Activated CD8-positive, alpha-beta T cell treated with anti-CD3 and anti-CD28 coated beads for 36 hours (primary cell): ENCODE measurements at places on chromosomes 2 and 18. TPM values are rescaled to one million over a fixed set of nuclear protein-coding genes. Genes with fewer than 3 reads are reported as not detected.

RBM43 gene
- 3.4 TPM for total RNA-seq

PAX8 gene
- total RNA-seq = 0.63 TPM

TBR1 gene
- not detected for total RNA-seq

ACMSD gene
- not detected for total RNA-seq

DNA sequence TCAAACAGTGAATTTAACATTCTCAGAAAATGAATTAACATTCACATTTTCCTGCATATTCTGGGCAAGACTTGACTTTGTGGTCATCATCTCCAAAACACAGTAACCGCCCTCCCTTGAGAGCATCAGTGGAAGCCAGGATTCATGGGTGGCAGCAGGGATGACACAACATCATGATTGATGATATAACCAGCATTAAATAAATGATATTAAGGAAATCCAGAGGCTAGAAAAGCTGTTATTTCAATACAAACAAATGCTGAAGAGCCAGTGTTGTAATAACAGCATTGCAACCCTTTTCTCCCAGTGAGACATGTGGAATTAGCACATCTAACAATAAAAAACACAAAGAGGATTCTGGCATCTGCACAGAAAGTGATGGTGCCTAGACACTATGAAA is 41.1 kb downstream of the CDC42EP3 start:
- H3K4me1 ChIP-seq = peaks cover 87% of the 10 kb centered on the region
- H3K27ac ChIP-seq = peak overlapping the region; percentile 81
- no peak for DNase-seq
- H3K36me3 ChIP-seq = peaks cover 13% of the 10 kb centered on the region
- no peak overlapping the region for H3K4me3 ChIP-seq

- peaks cover 17% of the 10 kb centered on the region for H3K4me1 ChIP-seq
- no peaks in the 10 kb centered on the region for H3K36me3 ChIP-seq
- H3K27ac ChIP-seq = no peak overlapping the region
Observed at GRCh38 chr2:176174382-176174823, 14.1 kb upstream of the HOXD1 start.

DNA sequence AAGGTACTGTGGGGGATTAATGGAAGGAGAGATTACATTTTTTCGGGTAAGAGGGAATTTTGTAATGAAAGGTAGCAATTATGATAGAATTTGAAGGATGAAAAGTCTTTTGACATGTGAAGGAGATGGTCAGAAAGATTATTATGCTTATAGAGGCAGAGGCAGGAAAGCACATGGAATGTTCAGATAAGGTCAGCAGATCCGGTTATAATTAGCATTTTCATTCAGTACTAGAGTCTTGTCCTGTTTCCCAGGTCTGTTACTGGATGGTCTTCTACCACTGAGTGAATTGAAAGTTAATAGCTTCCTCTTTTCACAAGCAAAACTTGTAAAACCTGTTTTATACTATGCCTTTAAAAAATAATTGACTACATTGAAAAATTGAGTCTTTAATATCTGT is 116.9 kb downstream of the PHLPP1 start:
- peaks cover 4% of the 10 kb centered on the region for H3K4me1 ChIP-seq
- H3K4me3 ChIP-seq = no peak overlapping the region
- no peak for DNase-seq
- peaks cover 7% of the 10 kb centered on the region for H3K36me3 ChIP-seq
- H3K27ac ChIP-seq = no peak overlapping the region

- no peak overlapping the region for H3K27ac ChIP-seq
- no peaks in the 10 kb centered on the region for H3K27me3 ChIP-seq
- no peaks in the 10 kb centered on the region for H3K4me1 ChIP-seq
- no peak for DNase-seq
- no peaks in the 10 kb centered on the region for H3K36me3 ChIP-seq
- no peak overlapping the region for H3K4me3 ChIP-seq
Observed at GRCh38 chr2:114354199-114354598, 88.2 kb upstream of the DPP10 start.

DNA sequence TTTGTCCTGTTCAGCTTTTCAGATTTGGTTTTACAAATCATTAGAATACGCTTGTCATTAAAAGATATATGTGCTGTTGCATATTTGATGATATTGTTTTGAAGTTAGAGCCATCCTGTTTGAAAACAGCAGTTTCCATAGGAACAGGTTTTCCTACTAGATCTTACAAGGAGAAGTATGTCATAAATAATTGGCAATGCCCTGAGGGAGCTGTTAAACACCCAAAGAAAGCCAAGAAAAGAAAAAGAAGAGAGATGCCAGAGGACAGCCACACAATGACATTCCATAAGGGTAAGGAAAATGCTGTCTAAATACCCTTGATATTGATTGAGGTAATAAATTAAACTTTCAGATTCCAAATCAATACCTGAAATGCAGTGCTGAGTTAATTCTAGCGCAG is 392.2 kb upstream of the CRIM1 start:
- H3K4me3 ChIP-seq = no peak overlapping the region
- H3K36me3 ChIP-seq = no peaks in the 10 kb centered on the region
- no peak overlapping the region for H3K27ac ChIP-seq
- H3K4me1 ChIP-seq = no peaks in the 10 kb centered on the region

- no peaks in the 10 kb centered on the region for H3K36me3 ChIP-seq
- no peak overlapping the region for H3K27ac ChIP-seq
- no peak for DNase-seq
- H3K4me1 ChIP-seq = no peaks in the 10 kb centered on the region
- H3K4me3 ChIP-seq = no peak overlapping the region
Observed at GRCh38 chr2:108145557-108146326, 94.0 kb upstream of the SULT1C3 start.

DNA sequence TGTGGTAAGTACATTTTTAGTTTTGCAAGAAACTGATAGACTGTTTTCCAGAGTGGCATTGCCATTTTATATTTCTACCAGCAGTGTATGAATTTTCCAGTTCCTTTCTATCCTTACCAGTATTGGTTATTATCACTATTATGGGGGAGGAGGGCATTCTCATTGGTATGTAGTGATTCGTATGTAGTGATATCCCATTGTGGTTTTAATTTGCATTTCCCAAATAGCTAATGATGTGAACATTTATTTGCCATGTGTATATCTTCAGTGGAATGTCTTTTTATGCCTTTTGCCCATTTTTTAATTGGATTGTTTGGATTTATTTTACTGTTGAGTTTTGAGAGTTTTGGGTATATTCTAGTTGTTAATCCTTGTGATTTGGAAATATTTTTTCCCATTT is 16.9 kb downstream of the EIF5B start:
- peaks cover 9% of the 10 kb centered on the region for H3K36me3 ChIP-seq
- no peaks in the 10 kb centered on the region for H3K27me3 ChIP-seq
- peaks cover 61% of the 10 kb centered on the region for H3K4me1 ChIP-seq
- no peak overlapping the region for H3K4me3 ChIP-seq
- DNase-seq = no peak
- no peak overlapping the region for H3K27ac ChIP-seq

GRCh38 chr2:118633371-118634018 is 214.0 kb downstream of the EN1 start:
- no peak for DNase-seq
- no peaks in the 10 kb centered on the region for H3K4me1 ChIP-seq
- no peak overlapping the region for H3K27ac ChIP-seq
- peaks cover 2% of the 10 kb centered on the region for H3K27me3 ChIP-seq
- H3K4me3 ChIP-seq = no peak overlapping the region
- no peaks in the 10 kb centered on the region for H3K36me3 ChIP-seq

- no peaks in the 10 kb centered on the region for H3K4me1 ChIP-seq
- no peak overlapping the region for H3K4me3 ChIP-seq
- no peaks in the 10 kb centered on the region for H3K36me3 ChIP-seq
- DNase-seq = no peak
Observed at GRCh38 chr2:40004336-40004735, 225.3 kb upstream of the THUMPD2 start.

DNA sequence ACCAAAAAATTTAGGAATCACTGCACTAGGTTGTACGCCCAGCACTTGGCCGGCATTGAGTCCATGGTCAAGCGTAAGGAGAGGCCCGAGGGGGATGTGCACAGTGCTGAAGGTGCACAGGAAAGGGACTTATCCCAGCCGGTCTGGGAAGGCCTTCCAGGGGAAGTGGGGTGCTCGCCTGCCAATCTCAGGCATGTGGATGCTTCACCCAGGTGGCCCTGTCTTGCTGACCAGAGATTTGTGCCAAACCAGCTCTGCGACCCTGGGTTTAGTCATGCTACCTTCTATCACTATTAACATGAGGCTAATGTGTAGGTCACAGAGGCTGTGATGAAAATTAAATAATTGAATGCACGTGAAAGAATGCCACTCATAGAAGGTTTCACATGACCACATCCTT is 1.7 kb upstream of the ITM2C start:
- no peaks in the 10 kb centered on the region for H3K36me3 ChIP-seq
- no peak overlapping the region for H3K27ac ChIP-seq
- DNase-seq = no peak
- peaks cover 2% of the 10 kb centered on the region for H3K27me3 ChIP-seq

DNA sequence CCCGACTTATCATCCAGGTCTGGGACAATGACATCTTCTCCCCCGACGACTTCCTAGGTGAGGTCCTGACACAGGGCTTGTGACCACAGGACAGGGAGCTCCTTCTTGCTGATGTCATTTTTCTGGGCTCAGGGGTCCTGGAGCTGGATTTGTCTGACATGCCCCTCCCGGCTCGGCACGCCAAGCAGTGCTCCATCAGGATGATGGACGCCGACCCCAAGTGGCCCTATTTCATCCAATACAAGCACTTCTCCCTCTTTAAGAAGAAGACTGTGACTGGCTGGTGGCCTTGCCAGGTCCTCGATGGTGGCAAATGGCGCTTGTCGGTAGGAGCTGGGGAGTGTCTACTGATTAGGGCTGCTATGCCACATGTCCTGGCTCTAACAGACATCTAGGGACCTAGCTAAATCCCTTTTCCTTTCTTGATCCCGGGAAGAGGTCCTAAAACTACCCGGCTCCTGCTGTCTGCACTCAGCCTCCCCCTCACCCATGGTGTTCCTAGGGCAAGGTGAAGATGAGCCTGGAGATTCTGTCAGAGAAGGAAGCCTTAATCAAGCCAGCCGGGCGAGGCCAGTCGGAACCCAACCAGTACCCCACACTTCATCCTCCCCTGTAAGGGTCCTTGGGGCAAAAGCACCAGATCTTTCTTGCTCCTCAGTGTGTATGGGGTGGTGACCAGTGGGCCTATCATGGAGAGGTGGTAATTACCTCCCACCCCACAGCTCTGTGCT is 36.7 kb downstream of the LMAN2L start:
- no peak overlapping the region for H3K27ac ChIP-seq
- DNase-seq = no peak
- no peak overlapping the region for H3K4me3 ChIP-seq
- H3K4me1 ChIP-seq = no peaks in the 10 kb centered on the region
- H3K36me3 ChIP-seq = peaks cover 4% of the 10 kb centered on the region
- H3K27me3 ChIP-seq = no peaks in the 10 kb centered on the region

DNA sequence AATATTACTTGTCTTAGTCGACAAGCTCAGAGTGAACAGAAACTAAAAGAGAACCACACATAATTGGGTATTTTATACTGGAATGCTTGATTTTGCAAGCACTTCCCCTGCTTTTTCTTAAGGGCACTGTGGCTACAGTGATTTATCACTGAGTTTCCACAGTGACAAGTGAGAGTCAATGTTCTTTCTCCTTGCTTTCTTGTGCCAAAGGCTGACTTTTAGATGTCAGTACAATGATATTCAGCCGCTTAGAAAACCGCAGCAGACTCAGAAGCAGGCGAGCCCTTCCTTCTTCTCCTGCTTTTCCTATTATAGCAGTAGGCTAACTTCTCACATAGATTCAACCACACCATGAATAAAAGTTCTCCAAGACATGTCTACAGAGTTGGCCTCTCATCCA is 1603.6 kb upstream of the NXPH2 start:
- no peaks in the 10 kb centered on the region for H3K4me1 ChIP-seq
- H3K4me3 ChIP-seq = no peak overlapping the region
- H3K36me3 ChIP-seq = no peaks in the 10 kb centered on the region
- no peak for DNase-seq
- H3K27me3 ChIP-seq = no peaks in the 10 kb centered on the region
- no peak overlapping the region for H3K27ac ChIP-seq

DNA sequence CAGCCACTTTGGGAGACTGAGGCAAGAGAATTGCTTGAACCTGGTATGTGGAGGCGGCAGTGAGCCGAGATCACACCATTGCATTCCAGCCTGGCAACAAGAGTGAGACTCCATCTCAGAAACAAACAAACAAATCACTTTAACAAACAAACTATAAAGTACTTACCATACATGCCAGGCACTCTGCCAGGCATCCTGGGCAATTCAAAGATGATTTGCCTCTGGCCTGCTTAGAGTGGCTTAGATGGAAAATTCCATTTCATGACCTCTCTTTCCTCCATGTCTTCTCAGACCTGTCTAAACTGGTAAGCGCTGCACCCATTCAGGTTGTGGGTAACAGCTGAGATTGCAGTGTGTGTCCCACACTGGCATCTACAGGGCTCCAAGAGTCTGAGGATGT is 273.2 kb downstream of the BCL2 start:
- H3K4me3 ChIP-seq = no peak overlapping the region
- H3K27me3 ChIP-seq = peaks cover 5% of the 10 kb centered on the region
- H3K4me1 ChIP-seq = peaks cover 21% of the 10 kb centered on the region
- no peak for DNase-seq
- no peaks in the 10 kb centered on the region for H3K36me3 ChIP-seq
- no peak overlapping the region for H3K27ac ChIP-seq

GRCh38 chr2:137255990-137256389 is 490.6 kb downstream of the THSD7B start:
- no peaks in the 10 kb centered on the region for H3K27me3 ChIP-seq
- no peak overlapping the region for H3K4me3 ChIP-seq

GRCh38 chr18:62450546-62451410 is 72.0 kb upstream of the ZCCHC2 start:
- H3K36me3 ChIP-seq = no peaks in the 10 kb centered on the region
- peaks cover 14% of the 10 kb centered on the region for H3K27me3 ChIP-seq
- peak; percentile 5 for DNase-seq
- no peak overlapping the region for H3K27ac ChIP-seq
- H3K4me3 ChIP-seq = no peak overlapping the region
- H3K4me1 ChIP-seq = peaks cover 7% of the 10 kb centered on the region

- peaks cover 4% of the 10 kb centered on the region for H3K4me1 ChIP-seq
- no peak overlapping the region for H3K27ac ChIP-seq
- H3K27me3 ChIP-seq = no peaks in the 10 kb centered on the region
- H3K36me3 ChIP-seq = peaks cover 10% of the 10 kb centered on the region
- no peak for DNase-seq
Observed at GRCh38 chr2:169983506-169983905, 156.3 kb downstream of the UBR3 start.

- H3K27me3 ChIP-seq = no peaks in the 10 kb centered on the region
- H3K27ac ChIP-seq = peak overlapping the region; percentile 7
- no peak for DNase-seq
- no peaks in the 10 kb centered on the region for H3K36me3 ChIP-seq
- H3K4me3 ChIP-seq = no peak overlapping the region
Observed at GRCh38 chr18:23884681-23885375, 129.7 kb upstream of the TTC39C start.

DNA sequence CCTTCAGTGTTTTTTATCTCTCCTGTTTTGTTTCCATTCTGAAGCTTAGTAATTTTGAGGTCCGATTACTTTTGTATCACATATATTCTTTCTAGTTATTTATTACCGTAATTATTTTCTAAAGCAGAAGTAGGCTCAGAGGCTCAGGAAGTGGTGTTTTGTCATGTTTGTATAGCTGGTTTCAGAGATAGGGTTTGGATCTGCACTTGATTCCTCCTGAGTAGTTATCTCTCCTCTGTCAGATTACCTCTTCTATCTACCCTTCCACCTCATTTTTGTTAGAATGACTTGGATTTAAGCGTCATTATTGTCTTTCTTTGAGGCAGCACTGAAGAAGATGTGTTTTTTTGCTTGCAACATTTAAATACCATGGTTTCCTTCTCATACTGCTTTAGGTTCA is 95.4 kb downstream of the MTA3 start:
- peaks cover 16% of the 10 kb centered on the region for H3K4me1 ChIP-seq
- peak overlapping the region; percentile 50 for H3K27ac ChIP-seq
- no peak overlapping the region for H3K4me3 ChIP-seq
- no peak for DNase-seq

- no peak for DNase-seq
- H3K27ac ChIP-seq = no peak overlapping the region
- H3K36me3 ChIP-seq = no peaks in the 10 kb centered on the region
- H3K4me1 ChIP-seq = peaks cover 8% of the 10 kb centered on the region
- H3K27me3 ChIP-seq = peaks cover 2% of the 10 kb centered on the region
Observed at GRCh38 chr2:57886161-57886786, 160.3 kb upstream of the VRK2 start.
